ENCODE measurements at places on chromosomes 1 and 21.

- DNase-seq = no peak
Measured at GRCh38 chr1:183498342-183498991, 26.2 kb downstream of the SMG7 start.

DNA sequence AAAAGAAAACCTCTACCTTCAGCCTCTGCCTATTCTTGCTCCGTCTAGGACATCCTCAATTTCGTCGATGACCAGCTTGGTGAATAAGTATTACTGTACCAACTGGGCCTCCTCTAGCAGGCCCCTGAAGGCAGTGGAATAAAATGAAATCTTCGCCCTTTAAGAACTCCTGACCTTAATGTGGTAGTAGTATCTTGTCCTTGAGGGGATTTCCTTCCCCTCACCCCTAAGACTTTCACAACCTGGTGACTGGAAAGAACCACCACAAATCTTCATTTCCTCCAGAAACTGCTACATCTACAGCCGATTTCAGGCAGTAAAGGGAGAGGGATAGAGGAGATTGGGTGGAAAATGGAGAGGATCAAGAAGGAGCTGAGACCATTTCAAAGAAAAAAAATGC is 1.6 kb upstream of the HAX1 start:
- no peak for DNase-seq

DNA sequence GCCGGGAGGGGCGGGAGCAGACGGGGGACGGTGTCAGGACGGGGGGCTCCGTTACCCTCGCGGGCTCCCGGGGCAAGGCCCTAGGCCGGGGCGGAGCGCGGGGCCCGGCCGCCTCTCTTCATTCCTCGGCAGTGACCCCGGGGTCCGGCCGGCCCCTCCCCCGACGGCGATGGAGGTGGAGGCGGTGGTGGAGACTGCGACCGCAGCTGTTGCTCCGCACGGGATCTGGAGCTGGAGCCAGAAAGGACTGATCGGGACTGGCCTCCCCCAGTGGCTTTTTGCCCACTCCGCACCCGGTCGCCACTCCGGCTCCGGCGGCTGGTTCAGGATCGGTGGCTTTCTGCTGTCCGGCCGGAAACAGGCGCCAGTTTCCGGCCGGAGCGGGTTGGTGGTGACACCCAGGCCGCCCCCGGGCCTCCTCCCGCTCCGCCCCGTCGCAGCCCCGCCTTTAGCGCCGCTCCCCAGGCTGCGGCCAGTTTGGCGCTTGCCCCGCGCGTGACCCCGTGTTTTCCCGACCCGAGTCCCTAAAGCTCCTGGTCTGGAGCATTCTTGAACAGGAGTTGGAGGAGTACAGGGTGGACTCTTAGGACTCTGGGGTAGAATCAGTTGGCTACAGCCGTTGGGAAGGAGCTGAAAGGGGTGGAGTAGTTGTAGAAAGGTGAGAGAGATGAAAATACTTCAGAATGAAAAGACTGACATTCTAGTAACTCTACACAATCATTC is at the start of gene OTUD7B:
OTUD7B (minus strand) TSS at position 334 of the 723 bp plus-strand sequence. CDS start 33,216 bp downstream, outside the sequence.
- peak; percentile 81 for DNase-seq

- no peak for DNase-seq
Measured at GRCh38 chr1:39047374-39048229, 21.5 kb downstream of the NDUFS5 start.

GRCh38 chr1:22665752-22666151 is 12.7 kb downstream of the C1QB start:
- no peak for DNase-seq

GRCh38 chr1:182394055-182394775 is 2.6 kb upstream of the GLUL start:
- no peak for DNase-seq

DNA sequence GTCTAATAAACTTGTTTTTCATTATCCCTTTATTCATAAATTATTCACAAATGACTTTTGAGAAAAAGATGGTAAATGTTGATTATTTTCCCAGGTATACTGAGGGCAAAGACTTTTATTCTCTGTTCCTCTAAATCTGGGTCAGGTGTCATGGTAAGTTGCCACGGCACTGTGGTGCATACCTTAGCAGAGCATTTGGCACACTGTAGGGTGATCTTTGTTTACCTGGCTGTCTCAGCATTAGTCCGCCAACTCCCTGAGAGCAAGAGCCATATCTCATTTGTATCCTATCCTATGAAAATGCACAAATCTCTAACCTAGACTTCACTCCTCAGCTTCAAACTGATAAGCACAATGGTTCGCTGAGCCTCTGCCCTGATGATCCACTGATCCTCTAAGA is 24.9 kb downstream of the GDAP2 start:
- DNase-seq = no peak

GRCh38 chr1:60589046-60589748 is 493.2 kb upstream of the NFIA start:
- no peak for DNase-seq

- DNase-seq = no peak
Measured at GRCh38 chr1:162868972-162869371, 8.0 kb upstream of the CCDC190 start.

DNA sequence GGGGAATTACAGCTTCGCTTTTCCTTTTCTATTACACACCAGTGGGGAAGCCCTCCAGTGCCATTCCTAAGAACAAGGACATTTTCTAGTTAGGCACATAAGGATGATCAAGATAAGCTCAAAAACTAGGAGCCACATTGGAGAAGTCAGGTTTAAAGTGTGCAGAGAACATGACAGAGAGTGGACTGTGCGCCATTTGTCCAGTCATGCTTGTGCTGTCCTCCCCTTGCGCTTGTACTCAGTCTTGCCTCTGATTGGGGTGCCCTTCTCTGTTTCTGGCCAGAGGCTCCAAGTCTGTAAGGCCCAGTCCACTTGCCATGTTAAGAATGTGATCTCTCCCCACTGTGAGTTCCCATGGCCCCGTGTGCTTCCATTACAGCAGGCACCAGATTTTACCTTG is 189.7 kb downstream of the DHRS3 start:
- DNase-seq = no peak

DNA sequence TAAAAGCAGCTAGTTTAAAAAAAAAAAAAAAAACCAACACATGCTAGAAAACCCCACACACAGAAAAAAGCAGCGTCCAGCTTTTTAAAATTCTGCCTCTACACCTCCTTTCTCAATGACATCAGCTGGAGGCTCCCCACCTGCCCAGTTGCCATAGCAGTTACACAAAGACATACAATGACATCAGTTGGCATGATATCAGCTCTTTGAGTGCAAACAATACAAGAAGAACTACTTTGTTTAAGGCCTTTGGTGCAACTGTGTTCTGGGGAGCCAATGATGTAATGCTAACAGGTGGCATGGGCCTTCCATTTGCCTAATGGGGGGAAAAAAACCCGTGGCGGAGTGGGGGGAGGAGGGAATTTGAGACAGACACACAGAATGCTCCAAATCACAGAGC is 32.9 kb downstream of the DUSP10 start:
- DNase-seq = peak; percentile 20

DNA sequence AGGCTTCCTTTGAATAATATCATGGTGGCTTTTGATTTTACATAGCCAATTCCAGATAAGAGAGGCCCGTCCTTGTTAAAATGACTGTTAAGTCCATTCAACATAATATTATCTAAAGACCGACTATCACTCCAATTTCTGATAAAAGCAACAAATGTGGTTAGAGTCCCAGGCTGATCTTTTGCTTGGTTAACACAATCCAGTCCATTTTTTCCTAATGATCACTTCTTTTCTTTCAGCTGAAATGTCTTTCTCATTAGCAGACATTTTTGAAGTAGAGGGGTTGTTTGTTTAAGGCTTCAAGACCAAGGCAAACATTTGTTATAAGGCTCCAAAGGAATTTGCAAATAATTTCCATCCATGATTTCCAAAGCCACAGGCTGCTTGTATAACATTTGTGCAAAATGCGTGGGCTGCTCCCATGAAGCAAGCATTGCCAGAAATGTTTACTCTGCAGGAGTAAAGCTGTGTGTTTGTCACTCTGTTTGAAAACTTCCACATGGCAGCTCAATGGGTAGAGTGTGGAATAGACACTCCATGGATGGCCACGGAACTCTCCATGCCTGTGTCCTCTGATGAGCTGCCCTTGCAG is 111.5 kb downstream of the PSMG1 start:
- no peak for DNase-seq

- DNase-seq = no peak
Measured at GRCh38 chr1:40890771-40891170, 28.6 kb upstream of the CITED4 start.

- no peak for DNase-seq
Measured at GRCh38 chr1:20634594-20635084, 1.4 kb downstream of the PINK1 start.

- no peak for DNase-seq
Measured at GRCh38 chr1:55669293-55669692, 454.1 kb upstream of the USP24 start.

DNA sequence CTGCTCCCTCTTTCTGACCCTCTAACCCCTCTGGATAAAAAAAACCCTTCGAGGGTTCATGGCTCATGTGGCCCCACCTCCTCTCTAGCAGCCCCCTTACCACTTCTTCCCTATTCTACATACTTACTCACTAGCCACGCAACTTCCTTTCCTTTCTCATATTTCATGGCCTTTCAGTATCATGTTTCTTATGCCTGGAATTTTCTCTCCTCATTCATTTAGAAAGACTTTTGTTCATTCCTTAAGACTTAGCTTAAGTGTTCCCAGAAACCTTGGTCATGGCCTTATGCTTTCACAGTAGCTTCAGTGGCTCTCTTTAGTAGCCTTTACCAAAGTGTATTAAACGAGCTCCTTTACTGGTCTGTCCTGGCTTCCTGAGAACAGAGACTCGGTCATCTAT is 6.1 kb downstream of the ACP6 start:
- no peak for DNase-seq

DNA sequence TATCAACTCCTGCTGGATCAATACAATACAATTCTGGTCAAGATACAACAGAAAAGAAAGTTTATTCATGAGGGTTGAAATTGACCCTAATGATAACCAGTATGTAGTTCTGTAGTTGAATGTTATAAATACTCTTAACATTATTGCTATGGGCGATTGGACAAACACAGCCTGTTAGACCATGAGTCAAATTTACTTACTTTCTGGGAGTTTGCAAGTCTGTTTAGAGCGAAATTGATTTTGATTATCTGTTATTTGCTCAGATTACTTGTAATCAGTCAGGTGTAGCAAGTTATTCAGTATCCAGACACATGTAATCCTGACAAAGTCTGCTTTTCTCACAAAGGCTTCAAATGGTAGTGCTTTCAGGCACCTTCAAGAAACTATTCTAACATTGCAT is 216.6 kb upstream of the B3GALT2 start:
- no peak for DNase-seq

DNA sequence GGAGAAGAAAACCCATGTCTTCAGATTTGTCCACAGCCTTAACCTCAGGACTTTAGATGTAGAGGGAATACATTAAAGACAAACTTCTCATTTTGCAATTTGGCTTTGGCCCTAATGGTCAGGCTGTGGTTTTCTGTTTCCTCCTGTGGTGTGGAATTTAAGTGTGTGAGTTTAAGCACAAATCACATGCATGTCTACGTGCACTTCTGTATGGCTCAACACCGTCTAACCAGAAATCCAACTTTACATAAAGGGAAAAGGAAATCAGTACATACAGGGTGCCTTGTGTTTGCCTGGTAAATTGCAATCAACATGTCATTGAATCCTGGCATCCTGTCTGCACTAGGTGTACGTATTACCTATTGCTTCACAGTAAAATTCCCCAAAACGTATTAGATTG is 1.2 kb upstream of the ZNF124 start:
- no peak for DNase-seq

DNA sequence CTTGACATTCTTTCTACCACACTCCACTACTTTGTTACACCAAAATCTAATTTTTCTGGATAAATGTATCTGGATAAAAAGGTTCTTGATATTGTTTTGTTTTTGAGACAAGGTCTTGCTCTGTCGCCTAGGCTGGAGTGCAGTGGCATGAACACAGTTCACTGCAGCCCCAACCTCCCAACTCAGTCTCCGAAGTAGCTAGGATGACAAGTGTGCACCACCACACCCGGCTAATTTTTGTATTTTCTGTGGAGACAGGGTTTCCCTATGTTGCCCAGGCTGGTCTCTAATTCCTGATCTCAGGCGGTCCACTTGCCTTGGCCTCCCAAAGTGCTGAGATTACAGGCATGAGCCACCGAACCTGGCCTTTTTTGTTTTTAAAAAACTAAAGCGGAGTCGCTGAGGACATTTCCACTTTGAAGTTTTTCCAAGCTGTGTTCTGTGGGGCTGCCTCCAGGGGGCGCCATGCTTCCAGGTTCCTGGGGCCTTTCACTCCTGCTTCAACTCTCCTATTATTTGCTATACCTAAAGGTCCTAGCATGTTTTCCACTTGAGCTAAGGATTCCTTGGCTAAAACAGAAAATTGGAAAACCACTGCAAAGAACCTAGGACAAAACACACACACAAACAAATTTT is 14.1 kb upstream of the NCMAP start:
- DNase-seq = no peak

DNA sequence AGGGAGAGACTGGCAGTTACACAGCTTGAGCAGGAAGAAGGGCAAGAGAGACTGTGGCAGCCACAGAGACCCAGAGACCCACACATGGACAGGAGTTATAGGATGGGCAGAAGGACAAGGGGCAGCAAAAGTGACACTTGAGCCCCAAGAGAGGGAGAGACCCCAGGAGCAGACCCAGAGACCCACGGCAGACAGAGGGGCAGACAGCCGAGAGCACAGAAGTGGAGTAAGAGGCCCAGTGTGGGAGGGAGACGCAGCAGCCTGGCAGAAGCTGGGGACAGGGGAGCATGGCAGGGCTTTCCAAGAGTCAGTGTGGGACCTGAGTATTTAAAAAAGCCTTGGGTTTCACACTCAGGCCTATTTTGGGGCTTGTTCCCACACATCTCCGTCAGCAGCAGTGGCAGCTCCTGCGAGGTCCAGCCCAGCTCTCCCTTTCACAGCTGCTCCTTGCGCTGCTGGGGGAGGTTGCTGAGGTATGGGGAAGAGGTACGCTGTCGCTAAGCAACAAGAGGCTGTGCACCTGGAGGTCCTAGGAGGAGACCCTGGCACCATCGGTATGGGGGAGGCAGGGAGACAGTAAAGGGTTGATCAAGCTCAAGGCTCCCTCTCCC is 9.0 kb upstream of the MEF2D start:
- no peak for DNase-seq

DNA sequence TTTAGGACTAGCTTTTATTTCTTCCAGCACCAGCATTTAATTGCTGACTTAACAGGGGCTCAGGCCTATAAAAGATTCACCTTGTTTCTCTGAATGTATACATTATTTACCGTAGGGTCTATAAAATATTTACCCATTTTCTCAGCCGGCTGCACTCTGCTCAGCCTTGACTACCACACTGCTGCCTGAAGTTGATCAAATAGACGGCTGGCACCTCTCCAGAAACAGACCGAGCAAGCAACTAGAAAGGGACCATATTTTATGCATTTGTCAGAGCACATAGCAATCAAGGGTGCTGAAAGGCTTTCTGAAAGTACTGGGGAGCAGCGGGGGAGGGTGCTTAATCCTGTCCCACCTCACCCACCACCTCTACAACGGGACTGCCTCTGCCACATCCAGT is 64.7 kb upstream of the FGGY start:
- no peak for DNase-seq

- no peak for DNase-seq
Measured at GRCh38 chr1:237972186-237972585, 81.5 kb upstream of the ZP4 start.

GRCh38 chr1:193451001-193451400 is 264.6 kb upstream of the B3GALT2 start:
- DNase-seq = no peak

Data from stimulated activated CD4-positive, alpha-beta T cell treated with anti-CD3 and anti-CD28 coated beads, Interleukin-4, amount 100 ng/mL, for 24 hours (primary cell).